ENCODE measurements at places on chromosomes 16 and 17.
A peak's percentile ranks its signal among the peaks of the same experiment; 100 is the strongest.

DNA sequence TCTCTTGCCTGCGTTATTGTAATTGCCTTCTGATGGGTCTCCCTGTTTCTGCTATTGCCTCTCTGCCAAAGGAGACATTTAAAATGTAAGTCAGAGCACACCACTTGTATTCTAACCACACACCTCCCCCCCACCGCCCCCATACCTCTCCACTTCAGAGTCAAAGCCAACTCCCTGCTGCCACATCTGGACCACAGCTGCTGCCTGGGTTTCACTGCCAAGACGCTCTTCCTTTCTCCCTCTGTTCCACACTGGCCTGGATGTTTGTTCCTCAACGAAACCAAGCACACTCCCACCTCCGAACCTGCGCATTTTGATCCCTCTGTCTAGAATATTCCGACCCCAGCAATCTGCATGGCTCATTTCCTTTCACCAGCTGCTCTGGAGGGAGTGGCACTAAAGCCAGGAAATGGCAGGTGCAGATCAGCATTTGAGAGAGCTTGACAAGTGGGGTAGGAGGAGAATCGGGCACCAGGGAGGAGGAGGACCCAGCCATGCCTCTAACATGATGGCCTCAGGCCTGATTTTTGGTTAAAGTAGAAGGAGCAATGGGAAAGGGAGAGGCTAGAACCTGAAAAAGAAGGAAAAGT is 92.4 kb upstream of the HS3ST2 start:
- no peak for DNase-seq

DNA sequence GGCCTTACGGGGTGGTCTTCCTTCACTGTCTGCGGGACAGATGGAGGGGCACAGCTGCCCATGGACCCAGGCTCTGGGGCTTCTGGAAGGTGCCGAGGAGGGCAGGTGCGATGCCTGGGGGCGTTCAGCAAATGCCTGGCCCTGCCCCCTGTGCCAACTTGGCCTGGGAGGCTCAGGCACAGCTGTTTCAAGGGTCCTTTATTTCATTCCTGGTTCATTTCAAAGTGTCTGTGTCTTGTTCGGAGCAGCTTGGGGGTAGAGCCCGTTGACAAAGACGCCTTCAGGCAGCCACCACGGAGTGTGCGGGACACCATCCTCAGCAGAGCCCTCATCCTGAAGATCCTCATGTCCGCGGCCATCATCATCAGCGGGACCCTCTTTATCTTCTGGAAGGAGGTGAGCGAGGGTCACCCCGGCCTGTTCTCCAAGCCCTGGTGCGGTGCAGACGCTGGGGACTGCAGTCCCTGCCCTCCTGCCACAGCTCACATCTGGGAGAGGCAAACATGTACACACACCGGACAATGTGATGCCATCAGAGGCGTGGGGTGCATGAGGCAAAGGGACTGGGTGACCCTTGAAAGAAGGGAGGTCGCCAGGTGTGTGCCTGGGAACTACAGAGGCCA is 43.9 kb downstream of the MEAK7 start:
- DNase-seq: no peak

GRCh38 chr17:73100363-73100762 is 7.9 kb upstream of the SLC39A11 start:
- DNase-seq: no peak

DNA sequence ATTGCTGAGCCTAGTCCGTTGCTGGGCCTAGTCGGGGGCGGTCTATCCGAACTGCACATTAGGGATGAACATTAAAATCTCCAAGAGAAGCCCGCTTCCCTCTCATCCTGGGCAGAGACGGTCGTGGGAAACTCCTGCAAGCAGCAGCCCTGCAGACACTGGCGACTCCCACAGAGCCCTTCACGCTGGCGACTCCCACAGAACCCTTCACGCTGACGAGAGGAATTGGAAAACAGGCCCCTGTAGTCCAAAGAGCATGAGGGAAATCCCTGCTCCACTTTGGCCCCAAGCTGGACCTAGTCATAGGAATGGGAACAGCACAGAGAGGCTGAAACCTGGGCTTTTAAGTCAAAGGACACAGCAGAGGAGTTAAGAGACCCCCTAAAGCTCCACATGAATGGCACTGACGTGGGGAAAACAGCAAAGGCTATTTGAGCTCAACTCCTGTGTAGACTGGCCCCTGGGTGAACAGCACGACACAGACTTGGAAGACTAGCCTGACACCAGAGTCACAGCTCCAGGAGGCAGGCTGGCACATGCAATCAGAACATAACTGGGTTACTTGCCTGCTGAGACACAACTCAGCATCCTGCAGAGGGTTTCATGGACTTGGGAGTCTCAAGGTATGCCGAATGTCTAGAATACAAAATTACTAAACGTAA is 42.2 kb downstream of the WDR45B start:
- no peak for DNase-seq

DNA sequence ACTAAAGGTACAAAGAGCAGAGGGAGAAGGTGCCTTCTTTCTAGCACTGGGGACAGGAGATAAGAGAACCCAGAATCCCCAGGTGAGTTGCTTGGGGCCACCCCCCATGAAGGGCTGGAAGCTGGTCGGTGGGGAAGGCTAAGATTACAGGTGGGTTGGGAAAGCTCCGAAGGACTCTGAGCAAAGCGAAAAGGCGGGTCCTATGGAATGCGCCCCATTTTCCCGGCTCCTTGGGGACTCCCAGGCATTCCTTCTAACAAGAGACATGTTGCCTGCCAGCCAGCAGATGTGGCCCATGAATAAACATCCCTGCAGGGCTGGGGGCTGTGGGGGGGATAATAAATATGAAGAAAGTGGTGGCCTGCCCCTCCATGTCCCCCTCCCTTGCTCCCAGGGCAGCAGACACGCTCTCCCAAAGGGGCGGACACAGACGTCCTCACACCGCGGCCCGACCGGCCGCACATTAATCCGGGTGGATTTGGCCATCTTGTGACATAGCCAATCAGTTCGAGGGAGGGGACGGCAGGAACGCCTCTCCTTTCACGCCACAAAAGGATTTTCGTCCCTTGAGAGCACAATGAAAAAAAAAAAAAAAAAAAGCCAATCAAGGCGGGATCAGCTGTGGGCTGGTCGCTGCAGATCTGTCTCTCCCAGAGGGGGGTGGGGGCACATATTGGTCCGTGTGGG is 98.5 kb downstream of the SOX9 start:
- no peak for DNase-seq

DNA sequence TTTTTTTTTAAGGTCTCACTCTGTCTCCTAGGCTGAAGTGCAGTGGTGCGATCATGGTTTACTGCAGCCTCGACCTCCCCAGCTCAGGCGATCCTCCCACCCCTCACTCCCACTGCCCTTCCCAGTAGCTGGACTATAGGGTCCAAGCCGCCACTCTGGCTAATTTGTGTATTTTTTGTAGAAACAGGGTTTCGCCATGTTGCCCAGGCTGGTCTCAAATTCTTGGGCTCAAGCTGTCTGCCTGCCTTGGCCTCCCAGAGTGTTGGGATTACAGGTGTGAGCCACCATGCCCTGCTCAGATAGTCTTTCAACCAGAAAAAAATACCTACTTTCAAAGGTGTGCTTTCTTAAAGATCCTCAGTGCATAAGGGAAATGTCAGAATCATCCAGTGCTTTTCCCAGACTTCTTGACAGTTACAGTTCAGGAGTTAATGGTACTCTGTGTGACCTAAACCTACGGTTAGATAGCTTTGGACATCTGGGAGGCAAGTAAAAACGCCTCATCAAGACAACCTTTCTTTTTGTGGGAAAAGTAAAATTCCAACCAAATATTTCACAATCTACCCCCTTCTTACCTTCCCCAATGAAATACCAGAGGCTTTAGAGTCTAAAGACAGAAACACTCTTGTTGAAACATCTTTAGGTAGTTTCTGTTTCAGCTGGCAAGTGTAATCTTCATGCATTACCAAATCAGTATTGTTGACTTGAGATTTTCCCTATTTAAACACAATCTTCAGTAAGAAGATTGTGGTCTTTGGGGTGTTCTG is 6.8 kb downstream of the RSPRY1 start:
- DNase-seq: no peak

- no peak for DNase-seq
Measured at GRCh38 chr16:28623172-28623711, 13.4 kb upstream of the SULT1A1 start.

- no peak for DNase-seq
Measured at GRCh38 chr17:36728030-36728991, 126.9 kb downstream of the MRM1 start.

- DNase-seq: no peak
Measured at GRCh38 chr17:40023590-40024292, 8.5 kb downstream of the CSF3 start.

DNA sequence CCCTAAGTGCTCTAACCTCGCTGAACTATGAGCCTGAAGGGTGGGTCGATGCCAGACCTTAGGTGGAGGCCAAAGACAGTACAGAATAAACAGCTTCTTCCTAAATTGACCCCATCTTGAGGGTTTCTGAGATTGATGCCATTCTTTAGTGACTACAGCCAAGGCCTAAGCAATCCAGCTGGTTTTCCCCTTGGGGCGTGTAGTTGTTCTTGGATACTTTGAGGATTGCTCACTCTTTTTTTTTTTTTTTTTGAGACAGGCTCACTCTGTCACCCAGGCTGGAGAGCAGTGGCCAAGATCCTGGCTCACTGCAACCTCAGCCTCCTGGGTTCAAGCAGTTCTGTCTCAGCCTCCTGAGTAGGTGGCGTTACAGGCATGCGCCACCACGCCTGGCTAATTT is 2.0 kb downstream of the OVCA2 start:
- peak; percentile 63 for DNase-seq

DNA sequence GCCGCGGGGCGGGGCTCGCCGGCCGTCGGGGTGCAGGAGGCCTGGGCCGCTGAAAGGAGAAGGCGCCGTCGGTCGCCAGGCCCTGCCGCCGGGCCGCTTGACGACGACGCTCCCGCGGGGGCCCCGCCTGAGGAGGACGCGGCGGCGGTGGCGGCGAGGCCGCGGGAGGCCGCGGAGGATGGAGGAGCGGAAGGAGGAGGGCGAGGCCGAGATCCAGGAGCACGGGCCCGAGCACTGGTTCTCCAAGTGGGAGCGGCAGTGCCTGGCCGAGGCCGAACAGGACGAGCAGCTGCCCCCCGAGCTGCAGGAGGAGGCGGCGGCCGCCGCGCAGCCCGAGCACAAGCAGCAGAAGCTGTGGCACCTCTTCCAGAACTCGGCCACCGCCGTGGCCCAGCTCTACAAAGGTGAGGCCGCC is 430 bp downstream of the HAPSTR1 start:
- DNase-seq: no peak

- no peak for DNase-seq
Measured at GRCh38 chr16:69745959-69746358, 8.8 kb downstream of the NOB1 start.

GRCh38 chr17:48606892-48607614 is 2.3 kb upstream of the HOXB6 start:
- DNase-seq: no peak

GRCh38 chr17:9880582-9880999 is 24.5 kb downstream of the RCVRN start:
- DNase-seq: no peak

- no peak for DNase-seq
Measured at GRCh38 chr16:75219838-75220237, 1.1 kb downstream of the CTRB1 start.

DNA sequence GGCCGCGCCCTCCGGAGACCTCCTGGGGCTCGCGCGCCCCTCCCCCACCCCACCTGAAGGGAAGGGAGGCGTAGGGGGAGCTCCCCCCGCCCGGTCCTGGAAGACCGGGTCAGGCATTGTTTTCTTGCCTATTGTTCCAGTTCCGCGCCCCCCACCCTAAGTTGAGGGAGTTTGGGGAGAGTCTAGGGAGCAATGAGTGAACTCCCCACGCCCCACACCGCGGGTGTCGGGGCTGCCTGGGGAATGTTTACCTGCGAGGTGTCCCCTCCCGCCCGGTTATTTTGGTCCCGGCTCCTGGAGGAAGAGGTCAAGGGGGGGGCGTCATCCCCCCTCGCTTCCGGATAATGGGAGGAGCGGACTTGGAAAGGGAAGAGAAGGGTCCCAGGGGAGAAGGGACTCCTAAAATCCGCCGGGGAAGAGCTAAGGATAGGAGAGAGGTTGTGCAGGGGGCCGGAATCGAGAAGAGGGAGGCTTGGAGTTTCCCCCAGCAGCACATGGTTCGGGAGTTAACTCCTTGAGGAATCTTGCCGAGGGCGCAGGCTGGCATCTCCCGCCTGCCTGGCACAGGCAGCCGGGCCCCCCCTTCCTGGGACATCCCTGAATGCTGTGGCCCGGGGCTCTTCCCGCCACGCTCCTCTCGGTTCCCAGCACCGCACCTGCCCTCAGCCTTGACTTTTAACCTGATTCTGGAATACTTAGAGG is 881 bp downstream of the MLLT6 start:
- no peak for DNase-seq

GRCh38 chr17:17111401-17112393 is 69.4 kb downstream of the MPRIP start:
- DNase-seq: no peak

GRCh38 chr17:82948081-82948511 is 108.3 kb upstream of the ZNF750 start:
- DNase-seq: no peak

DNA sequence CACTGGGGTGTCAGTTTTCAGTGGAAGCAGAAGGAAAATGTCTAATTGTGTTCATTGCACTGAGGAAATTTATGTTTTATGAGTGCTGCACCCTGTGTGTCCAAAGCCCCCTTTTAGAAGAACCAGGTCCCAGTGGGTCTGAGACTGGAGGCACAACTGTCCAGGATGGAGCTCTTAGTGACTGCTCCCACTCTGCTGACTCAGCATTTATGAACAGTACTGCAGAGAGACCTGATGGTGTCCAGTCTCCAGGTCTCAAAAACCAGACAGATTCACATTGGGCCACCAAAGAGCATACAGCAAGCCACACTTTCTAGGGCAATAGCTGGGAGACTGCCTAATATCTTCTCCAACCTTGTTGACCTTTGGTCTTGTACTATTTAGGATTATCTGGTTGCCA is 321.9 kb downstream of the CBLN1 start:
- no peak for DNase-seq

- DNase-seq: no peak
Measured at GRCh38 chr17:2067608-2068024, 12.7 kb downstream of the HIC1 start.

DNA sequence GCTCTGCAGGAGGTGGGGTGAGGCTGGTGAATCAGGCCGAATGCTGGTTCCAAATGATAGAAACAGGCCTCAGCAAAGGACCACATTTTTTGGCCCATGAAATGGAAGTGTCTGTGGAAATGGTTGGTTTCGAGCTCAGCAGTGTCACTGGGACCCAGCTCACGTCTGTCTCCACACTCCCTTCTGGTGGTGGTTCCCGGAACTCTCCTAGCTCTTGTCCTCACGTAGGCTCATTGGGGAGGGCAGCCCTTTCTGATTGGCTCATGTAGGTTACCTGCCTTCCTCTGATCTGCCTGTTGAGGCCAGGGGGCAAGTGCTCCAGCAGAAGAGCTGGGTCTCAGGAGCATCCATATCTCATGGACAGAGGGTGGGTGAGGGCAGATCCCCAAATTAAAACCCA is 4.0 kb downstream of the ALG1 start:
- no peak for DNase-seq
